Activated CD8-positive, alpha-beta memory T cell treated with anti-CD3 and anti-CD28 coated beads, Interleukin-2, amount 50 U/mL, for 4 hours (primary cell): ENCODE measurements at places on chromosomes 11 and 22.
A peak's percentile ranks its signal among the peaks of the same experiment; 100 is the strongest.

GRCh38 chr11:73463359-73463758 lies 87.2 kb downstream of the RELT start:
- no peak for DNase-seq

DNA sequence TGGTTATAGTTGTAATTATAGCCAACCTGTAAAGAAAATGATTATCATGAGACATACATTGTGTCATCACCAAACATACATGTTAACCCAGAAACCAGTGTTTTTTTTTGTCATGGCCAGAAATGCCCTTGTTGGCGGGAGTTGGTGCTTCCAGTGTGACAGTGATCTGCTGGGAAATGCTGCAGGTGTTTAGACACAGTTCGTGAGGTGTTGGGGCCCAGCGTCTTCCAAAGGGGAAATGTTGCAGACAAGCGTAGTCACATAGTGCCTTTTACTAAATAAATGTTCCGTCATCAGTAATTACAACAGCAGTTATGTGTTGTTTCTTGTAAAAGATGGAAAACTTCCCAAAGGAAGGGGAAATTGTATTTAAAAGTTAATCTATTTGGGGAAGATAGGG lies 92.6 kb upstream of the GAL start:
- DNase-seq: no peak

DNA sequence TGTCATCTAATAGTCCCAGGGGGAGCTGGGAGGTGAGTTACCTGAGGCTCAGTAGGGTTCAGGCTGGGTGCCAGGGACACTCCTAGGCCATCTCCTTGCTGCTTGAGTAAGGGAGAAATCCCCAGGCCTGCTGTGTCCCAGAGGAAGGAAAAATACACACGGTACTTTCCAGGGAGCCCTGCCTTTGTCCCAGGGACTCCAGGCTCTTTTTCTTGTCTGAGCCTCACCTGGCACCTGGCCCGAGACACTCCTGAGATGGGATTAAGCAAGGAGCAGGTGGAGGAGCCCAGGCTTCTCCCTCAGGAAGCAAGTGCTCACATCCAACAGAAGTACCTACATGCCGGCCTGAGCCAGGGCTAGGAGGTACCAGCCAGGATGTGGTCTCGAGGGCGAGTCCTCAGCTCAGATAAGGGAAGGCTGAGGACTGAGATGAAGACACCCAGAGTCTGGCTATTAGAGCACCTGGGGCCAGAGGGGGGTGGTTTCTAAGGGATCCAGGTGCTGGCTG lies 899 bp upstream of the KLHDC7B start:
- DNase-seq: no peak

GRCh38 chr11:128519338-128519737 lies 68.0 kb downstream of the ETS1 start:
- no peak for DNase-seq

- DNase-seq: no peak
These were observed 5.7 kb downstream of the DRICH1 start for GRCh38 chr22:23626286-23626975.

DNA sequence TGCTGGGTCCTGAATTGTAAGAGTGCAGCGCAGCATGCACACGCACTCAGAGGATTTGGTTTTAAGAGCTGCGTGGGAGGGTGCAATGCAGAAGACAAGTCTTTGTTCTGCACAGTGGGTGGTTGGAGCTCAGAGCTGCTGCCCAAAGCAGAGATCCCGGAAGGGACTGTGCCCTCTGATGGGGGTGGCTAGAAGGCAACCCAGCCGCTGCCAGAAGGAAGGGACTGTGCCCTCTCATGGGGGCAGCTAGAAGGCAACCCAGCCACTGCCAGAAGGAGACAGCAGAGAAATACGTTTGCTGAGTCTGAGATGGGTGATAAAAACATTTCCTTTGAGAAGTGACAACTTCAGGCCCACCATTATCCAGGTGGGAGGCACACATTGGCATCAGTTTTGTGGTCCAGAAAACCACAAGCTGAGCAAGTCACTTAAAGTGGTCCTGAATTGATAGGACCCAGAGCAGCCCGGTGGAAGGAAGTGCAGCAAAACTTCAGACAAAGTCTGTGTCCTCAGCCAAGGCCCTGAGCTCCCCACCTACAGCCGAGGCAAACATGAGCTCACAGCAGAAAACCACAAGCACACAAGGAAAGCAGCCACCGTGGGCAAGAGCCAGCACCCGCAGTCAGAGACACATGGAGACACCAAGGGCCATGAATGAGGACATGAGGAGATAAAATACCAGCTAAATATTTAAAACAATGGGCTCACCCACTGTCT lies 4.3 kb downstream of the KRTAP5-6 start:
- no peak for DNase-seq

DNA sequence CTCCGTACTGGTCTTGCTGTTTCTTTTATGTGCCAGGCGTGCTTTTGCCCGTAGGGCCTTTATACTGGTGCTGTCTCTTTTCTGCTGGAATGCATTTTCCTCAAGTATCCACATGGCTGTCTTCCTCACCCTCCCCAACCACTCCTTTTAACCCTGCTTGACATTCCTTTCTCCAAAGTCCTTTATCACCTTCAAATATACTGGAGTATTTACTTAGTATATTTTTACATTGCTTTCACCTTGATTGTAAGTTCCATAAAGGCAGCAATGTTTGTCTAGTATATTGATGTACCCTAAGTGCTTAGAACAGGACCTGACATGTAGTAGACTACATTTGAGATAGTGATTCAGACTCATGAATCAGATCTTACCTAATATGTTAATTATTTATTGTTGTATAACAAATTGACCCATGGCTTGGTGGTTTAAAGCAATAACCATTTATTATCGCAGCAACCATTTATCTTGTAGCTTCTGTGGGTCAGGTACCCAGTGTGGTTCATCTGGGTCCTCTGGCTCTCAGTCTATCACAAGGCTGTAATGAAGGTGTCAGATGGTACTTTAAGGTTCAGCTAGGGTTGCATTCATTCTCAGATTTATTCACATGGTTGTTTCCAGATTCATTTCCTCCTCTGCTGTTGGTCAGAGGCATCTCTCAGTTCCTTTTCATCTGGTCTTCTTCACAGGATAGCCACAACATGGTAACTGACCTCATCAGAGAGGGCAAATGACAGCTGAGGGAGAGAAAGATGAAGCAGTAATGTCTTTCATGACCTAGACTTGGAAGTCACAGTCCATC lies 34.2 kb downstream of the DDX10 start:
- DNase-seq: no peak

DNA sequence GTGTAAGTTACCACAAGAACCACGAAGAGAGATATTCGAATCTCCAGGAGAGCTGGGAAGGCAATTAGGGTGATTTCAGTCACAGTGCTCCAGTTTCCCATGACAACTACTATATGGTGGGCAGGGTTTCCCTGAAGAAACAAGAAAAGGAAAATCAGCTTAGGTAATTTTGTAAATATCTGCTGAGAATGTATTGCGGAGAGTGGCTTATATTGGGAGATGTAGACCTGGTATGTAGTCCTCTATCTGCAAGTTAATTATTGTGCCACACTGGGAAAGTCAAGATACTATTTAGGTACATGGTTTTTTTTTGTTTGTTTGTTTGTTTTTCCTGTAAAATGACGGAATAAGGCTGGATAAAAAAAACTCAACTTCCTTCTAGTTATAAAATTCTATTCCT lies at the start of gene OR6M1:
Gene OR6M1, minus strand, starts transcription at position 101 of the 400 bp plus-strand sequence. Its CDS starts 0 bp downstream, at position 101.
- DNase-seq: no peak

- DNase-seq: no peak
These were observed 5.5 kb downstream of the PRSS23 start for GRCh38 chr11:86805873-86806310.

DNA sequence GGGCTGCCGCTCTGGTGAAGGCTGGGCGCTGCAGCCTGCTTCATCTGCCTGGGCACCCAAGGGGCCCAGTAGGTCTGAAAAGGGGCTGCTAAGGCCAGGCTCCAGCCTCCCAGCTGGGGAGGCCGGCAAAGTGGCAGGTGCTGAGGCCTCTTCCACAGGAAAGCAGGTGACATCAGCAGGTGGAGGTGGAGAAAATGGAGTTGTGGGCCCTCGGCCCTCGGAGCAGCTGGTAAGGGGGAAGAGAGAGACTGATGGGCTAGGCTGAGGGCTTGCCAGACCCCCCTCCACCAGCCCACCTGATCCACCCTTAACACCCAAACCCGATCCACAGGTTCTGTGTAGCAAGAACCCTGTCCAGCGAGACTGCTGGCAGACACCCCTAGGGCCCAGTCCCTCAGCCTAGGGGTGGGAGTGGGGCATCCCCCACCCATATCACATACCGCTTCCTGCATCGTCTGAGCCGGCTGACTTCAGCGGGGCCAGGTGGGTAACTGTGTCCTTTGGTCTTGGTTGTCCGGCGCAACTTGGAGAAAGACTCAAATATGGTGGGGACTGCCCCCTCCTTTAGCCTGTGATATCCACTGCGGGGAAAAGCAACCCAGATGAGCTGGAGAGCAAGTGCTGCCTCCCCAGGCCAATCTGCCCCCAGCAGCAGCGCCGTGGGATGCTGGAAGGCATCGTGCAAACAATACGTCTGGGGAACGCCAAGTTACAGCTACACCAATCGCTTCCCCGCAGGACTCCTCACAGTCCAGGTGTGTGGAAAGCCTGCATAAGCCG lies 1.5 kb downstream of the THAP7 start:
- DNase-seq: no peak

DNA sequence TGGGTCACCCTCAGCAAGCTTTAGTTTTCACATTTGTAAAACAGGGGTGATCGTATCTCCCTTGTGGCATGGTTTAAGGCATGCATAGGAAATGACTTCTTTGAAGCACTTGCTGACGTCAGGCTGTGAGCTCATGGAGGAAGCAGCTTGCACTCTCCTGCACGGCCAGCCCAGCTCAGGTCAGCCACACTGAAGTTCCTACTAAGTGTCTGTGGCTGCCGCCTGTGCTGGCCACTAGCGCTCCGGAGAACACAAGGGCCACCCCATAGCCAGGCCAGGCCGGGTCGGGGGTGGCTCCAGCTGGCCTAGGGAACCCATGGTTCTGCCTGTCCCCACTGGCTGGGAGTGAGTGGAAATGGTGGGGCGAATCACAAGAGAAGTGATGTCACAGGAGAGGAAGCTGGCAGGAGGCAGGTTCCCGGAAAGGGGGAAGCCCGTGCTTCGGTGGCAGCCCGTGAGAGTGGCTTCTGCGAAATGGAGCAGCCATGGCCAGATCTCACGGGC lies 28.2 kb downstream of the KCTD17 start:
- DNase-seq: peak; percentile 81
